ENCODE measurements at places on chromosomes 6 and 20.

DNA sequence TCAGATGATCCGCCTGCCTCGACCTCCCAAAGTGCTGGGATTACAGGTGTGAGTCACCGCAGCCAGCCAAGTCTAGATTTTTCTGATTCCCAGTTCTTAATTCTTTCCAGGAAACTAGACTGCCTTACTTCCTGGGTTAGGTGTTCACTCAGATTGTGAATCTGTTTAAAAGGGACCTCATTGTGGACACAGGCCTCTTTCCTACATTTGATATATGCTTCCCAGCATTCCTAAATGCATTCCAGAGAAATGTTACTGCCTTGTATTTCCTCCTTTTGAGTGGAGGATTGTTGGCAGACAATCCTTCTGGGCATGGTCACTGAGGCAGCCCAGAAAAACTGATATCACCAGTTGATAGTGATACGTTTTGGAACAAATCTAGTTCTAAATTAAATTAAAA is 15.7 kb downstream of the TMEM181 start:
- no peak for DNase-seq

DNA sequence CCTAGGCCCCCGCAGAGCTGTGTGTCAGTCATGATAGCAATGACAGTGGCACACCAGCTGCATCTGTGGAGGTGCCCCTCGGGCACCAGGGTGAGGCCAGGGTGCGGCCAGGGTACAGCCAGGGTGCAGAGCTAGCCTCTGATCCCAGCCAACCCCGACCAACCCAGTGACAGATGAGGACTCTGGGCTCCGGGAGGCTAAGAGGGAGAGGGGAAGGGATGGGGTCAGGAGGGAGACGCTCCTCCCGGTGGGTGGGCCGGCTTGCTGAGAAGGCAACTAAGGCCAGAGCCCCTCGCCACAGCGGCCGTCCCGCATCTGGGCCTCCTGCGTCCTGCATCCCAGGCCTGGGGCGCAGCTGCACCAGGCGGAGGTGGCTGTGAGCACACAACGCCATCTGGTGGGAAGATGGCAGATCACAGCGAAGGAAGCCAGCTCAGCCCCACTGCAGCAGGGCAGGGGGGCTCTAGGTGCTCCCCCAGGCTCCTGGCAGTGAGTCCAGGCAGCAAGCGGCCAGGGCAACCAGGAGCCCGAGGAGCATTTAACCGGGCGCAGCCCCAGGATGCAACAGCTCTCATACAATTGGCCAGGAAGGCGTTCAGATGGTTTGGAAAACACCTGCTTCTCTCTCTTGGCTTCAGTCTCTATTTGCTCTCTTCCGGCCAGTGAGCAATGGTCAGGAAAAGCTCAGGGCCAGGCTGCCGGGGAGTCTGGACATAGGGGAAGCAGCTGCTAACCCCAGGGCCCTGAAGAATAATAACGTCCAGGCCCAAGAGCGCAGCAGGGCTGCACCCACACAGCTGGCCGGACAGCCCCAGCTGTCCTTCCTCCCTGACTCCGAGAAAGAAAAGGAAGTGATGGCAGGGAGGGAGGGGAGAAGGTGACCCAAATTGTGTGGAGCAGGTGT is 169.4 kb downstream of the TAF4 start:
- peak; percentile 50 for DNase-seq

DNA sequence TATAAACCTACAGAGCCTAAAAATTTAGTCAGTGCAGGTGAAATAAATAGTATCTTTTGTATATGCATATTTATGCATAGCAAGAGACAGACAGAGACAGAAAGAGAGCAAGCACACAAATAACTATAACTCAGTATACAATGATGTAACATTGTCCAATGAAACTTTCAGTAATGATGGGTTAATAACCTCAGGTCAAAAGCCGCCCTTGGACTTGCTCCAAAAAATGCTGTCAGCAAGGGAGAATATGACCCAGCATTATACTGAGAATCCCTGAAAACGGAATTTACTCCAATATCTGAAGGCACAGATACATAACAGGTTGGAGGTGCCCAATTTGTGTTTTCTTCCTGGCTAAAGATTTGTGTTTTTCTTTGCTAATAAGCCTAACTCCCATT is 590.6 kb upstream of the NOX3 start:
- DNase-seq: no peak

DNA sequence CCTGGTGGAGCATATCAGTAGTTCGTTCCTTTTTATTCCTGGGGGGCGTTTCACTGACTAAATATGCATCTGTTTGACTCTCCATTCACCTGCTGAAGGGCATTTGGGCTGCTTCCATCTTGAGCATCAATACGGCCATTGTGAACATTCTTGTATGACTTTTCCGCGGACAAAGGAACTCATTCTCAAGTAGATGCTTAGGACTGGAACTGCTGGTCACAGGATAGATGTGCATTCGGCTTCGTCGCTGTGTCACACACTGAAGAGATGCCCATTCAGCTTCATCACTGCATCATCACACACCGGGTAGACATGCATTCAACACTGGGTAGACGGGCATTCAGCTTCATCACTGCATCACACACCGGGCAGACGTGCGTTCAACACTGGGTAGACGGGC is 95.3 kb downstream of the TAF4 start:
- no peak for DNase-seq

Measured in OCI-LY7 (cell line).